NAMALWA (cell line): ENCODE measurements at places on chromosomes 16 and 17.

GRCh38 chr16:51569203-51569931 lies 418.3 kb upstream of the SALL1 start:
- peak; percentile 1 for DNase-seq

GRCh38 chr17:43418441-43419374 lies 19.9 kb downstream of the ARL4D start:
- no peak for DNase-seq

GRCh38 chr16:77684181-77684526 lies 38.2 kb upstream of the NUDT7 start:
- no peak for DNase-seq

GRCh38 chr17:54903375-54903774 lies 2.7 kb downstream of the TOM1L1 start:
- no peak for DNase-seq

- peak; percentile 65 for DNase-seq
These were observed 294.1 kb downstream of the BCAS3 start for GRCh38 chr17:60971515-60972369.

DNA sequence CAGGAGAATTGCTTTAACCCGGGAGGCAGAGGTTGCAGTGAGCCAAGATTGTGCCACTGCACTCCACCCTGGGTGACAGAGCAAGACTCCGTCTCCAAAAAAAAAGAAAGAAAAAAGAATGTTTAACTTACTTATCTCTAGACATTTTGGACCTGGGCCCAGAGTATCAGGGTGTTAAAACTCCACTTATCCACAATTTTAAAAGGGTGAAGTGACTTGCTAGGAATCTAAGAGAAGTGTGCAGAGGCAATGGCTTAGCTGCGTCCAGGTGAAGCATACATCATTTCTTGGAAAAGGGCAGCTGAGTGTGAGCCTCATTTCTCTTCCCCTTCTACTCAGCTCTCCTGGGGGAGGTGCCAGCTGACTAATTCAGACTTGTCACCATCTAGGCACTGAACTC lies 25.1 kb downstream of the ALDH3A2 start:
- DNase-seq, result no peak

DNA sequence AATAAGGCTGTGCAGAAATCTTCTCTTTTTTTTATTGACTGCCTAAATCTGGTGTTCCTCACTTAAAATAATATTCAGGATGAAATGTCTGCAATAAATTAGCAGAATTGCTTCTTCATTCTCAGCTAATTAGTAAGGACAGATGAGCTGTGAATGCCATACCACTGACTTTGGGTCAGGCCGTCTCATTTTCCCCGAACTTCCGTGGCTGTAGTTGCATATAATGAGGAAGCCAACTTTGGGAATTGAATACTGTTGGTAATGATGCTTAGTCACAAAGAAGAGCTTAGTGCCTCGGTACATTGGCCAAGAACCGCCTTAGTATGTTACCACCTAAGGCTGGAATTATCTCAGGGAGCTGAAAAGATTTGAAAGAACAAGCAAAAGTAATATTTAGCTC lies 47.6 kb downstream of the NUP93 start:
- no peak for DNase-seq

GRCh38 chr16:73420244-73420643 lies 372.3 kb upstream of the ZFHX3 start:
- DNase-seq, result no peak

- DNase-seq, result no peak
These were observed 5.8 kb downstream of the NUP88 start for GRCh38 chr17:5413682-5414081.

DNA sequence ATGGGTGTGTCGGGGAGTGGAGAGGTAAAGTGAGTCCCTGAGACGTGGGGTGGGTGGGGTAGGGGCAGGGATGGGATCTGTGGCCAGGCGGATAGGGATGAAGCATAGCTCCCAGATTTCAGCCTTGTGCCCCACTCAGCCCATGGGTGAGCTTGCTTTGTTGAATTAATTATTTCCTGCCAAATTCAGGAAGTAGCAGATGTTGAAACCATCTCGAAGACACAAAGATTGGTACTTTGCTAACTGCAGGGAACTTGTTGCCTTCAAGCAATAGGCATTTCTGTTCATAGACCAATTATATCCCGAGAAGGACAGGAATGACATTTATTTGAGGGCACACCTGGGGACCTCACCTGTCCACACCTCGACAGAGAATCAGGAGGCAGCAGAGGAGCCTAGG lies 11.0 kb upstream of the C16orf74 start:
- peak; percentile 47 for DNase-seq

DNA sequence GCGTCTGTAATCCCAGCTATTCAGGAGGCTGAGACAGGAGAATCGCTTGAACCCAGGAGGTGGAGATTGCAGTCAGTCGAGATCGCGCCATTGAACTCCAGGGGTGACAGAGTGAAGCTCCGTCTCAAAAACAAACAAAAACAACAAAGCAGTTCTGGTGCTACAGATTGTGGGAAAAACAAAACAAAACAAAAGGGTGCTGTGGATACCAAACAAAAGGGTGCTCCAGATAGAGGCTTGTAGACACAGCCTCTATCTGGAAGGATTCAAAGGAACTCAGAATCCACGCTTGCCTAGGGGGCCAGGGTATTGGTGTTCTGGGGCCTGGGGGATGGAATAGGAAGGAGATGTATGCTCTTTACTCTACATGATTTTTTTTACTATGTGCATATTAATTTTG lies 2.5 kb downstream of the MYLK3 start:
- DNase-seq, result no peak

DNA sequence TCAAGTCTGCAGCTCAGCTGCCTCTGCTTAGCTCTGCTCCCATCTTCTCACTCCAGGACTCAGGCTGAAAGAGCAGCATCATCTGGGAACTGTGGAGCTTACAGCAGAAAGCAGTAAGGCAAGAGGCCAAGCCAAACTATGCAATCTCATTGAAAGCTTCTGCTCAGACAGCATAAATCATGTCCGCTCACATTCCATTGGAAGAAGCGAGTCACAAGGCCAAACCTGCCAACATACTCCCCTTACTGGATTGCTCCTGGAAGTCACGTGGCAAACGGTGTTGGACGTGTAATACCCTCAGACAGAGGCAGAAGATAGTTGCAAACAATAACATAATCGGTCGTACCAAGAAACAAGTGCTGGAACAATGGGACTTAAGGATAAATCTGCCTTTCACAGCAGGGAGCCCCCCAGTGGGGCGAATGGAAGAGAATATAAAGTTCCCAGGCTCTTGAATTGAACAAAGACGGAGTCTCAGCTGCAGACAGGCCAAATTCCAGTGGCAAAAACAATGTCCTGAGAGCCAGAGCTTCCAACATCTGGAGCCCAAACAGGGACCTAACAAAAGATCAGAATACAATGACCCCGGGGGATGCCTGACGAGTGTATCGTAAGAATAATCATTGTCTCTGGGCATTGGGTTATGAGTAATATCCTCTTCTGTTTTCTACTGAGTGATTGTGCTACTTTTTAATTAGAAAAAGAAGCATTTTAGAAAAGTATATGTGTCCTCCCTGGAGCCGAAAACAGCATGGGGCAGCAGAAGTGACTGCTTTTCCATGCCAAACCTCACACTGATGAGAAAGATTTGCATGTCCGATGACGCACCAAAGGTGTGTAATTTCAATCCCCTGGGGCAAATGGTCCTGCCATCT lies 68.4 kb downstream of the CMC2 start:
- DNase-seq, result no peak

DNA sequence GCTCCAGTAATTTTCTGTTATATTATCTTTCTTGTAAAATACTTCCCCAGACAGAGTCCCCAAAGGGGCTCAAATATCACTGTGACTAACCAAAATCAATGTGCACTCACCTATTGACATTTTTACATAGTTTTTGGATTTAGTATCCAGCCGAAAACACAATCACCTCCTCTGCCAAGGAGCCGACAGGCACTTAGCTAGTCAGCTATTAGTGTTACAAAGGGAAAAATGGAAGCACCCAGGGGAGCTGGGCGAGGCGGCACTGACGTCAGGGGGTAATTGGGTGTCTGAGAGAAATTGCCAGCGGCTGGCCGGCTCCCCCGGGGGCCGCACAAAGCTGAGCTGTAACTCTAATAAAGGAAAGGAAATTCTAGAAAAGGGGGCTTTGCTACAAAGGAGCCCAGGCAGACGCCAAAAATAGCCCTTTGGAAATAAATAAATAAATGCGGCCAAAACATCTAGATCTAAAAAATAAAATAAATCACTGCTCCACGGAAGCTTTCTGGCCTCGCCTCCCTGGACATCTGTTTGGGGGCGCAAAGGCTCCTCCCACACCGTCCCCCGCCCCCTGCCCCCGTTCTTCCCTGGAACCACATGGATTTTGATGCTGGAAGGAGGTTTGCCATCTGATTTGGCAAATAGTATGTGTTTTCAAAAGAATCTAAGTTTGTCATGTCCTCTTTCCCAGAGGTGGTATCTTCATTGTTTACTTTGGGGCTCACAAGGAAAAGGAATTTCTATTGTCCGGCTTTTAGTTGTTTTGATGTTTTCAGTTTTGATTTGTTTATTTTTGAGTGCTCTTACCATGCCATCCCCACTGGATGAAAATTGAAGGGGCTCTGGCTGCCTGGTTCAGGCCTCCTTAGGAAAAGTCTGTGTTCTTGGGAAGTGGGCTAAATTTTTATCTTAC lies 156.7 kb downstream of the ZNF423 start:
- DNase-seq, result no peak

- DNase-seq, result peak; percentile 27
These were observed 1.4 kb downstream of the GOT2 start for GRCh38 chr16:58732545-58733247.

DNA sequence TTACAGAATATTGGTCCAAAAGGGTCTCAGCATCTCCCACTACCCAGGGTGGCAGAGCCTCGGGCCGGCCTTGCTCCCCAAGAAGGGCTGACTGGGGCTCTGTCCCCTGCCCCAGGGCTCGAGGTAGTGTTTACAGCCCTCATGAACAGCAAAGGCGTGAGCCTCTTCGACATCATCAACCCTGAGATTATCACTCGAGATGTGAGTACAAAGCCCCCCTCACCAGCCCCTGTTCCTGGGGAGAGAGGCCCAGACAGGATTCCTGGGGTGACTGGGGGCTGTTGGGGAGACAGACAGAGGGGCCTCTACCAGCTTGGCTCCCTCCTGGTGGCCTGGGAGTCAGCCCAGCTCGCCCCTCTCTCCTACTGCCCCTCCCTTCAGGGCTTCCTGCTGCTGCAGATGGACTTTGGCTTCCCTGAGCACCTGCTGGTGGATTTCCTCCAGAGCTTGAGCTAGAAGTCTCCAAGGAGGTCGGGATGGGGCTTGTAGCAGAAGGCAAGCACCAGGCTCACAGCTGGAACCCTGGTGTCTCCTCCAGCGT lies 6.1 kb upstream of the NLRC5 start:
- DNase-seq, result no peak

DNA sequence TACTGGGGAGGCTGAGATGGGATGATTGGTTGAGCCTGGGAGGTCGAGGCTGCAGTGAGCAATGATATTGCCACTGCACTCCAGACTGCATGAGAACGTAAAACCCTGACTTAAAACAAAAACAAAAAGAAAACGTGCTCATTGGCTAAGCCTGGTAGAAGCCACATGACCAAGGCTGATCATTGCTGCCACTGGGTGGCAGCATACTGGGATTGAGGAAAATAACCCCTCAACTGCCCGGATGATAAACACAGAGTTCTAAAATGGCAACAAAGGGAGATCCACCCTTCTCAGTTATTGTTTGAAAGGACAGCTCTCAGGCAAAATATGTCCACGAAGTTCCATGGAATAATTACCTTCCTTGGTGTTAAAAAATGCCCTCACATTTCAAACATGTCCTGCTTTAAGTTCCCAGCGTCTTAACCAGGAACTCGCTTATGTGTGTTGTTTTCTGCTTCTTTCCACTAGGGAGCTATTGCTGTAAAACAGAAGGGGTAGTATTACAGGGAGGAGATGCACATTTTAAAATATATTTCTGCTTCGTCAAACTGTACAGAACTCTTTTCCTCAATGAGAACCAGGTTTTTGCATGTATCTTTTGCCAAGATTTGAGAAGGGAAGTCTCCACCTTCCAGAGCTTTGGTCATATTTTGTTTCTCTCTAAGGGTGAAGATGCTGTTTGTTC lies 675.3 kb downstream of the MAF start:
- peak; percentile 56 for DNase-seq

- peak; percentile 96 for DNase-seq
These were observed 14.3 kb downstream of the SPATA32 start for GRCh38 chr17:45247429-45248131.

DNA sequence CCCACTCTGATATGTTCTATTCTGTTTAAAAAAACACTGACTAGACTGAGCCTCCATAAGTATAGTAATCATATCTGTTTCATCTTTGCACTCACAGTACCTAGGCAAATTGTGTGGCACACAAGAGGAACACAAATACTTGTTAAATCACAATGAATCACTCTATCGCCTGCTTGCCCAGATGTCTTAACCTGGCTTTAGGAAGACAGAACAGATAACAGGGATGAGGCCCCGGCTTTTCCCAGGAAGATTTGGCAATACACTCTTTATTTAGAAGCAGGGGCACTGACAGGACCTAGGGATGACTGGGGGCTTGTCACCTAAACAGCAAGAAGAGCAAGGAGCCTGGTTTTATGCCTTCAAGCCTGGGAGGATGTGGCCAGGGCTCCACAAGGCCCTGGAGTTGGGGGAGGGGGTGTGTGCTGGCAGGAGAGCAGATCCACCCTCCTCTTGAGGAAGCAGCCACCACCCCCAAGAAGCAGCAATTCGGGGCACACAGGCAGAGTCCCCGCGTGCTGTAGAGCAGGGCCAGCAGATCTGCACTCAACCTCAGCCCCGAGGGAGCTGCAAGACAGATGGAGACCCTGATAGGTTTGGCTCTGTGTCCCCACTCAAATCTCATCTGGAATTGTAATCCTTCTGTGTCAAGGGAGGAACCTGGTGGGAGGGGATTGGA lies 41.0 kb upstream of the KSR1 start:
- DNase-seq, result no peak

DNA sequence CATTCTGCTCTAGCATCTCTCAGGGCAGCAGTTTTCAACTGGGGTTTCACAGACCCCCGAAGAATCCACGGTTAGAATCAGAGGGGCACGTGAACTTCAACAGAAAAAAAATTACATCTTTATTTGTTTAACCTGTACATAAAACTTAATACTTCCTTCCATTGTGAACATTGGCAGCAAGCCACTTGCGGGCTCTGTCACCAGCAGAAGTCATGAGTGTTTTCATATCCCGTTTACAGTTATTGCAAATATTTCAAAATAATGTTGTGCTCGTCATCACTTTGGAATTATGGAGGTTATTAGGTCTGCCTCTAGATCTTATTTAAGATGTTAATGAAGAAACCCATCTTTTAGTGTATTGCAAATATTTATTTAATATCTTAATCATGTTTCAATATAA lies 109.8 kb downstream of the SDR42E1 start:
- DNase-seq, result no peak

- no peak for DNase-seq
These were observed 3.1 kb downstream of the NUDT21 start for GRCh38 chr16:56448005-56448404.

GRCh38 chr16:55077266-55077665 lies 146.6 kb downstream of the IRX5 start:
- DNase-seq, result no peak

DNA sequence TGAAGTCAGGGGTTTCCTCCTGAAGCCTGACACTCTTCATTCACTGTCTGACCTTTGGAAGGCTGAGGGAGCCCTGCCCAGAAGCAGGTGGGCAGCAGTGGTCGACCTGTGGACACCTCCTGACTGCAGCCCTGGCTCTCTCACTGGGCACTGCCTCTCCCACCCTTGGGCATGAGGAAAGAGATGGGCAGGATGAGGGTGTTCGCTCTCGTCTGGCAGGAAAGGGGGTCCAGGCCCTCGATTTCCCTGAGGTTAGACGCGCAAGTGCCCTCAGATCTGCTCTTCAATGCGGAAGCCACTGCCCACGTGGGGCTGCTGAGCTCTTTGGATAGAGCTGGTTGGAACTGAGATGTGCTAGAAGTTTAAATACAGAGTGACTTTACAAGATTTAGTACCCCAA lies 171.9 kb downstream of the AHSP start:
- DNase-seq, result no peak
